ENCODE measurements at places on chromosomes 3 and 15.

DNA sequence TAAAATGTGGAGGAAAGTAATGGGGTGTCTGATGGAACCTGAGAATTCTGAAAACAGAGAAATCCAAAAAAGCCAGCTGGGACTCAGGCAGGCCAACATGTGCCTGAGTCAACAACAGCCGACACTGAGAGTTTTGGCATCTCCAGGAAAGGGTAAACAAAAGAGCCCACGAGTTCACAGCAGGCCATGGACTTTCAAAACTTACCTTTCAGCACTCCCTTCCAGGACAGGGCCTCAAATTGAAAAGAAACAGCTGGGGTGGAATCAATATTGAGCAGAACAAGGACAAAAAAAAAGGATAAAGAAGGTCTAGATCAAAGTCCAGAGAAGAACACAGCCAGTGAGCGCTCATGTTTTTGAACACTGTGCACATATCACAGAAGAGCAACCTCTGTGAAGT is 735.4 kb upstream of the GRM7 start:
- DNase-seq: no peak

- DNase-seq: no peak
These were observed 39.0 kb downstream of the TTC23 start for GRCh38 chr15:99210334-99210733.

DNA sequence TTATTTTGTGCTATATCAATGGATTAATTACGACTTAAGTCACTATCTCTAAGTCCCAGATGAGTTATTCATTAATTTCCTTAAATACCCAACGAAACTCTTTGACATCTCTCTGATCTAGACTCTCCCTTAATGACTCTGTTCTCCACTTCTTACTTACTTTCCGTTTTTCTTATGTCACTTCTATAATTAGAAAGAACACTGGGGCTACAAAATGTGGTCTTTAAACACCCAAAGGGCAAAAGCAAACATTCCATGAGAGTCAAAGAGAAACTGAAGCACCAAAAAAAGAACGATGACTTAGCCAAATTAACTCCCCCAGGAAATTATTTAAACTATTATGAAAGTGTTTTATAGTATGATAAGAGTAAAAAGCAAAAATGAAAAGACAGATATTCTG is 166.4 kb upstream of the UBE2E2 start:
- no peak for DNase-seq

- DNase-seq: no peak
These were observed at the start of gene LRRFIP2 for GRCh38 chr3:37174532-37175126. LRRFIP2 (minus strand) TSS chr3:37174582; CDS start chr3:37148983, 25,599 bp downstream.

DNA sequence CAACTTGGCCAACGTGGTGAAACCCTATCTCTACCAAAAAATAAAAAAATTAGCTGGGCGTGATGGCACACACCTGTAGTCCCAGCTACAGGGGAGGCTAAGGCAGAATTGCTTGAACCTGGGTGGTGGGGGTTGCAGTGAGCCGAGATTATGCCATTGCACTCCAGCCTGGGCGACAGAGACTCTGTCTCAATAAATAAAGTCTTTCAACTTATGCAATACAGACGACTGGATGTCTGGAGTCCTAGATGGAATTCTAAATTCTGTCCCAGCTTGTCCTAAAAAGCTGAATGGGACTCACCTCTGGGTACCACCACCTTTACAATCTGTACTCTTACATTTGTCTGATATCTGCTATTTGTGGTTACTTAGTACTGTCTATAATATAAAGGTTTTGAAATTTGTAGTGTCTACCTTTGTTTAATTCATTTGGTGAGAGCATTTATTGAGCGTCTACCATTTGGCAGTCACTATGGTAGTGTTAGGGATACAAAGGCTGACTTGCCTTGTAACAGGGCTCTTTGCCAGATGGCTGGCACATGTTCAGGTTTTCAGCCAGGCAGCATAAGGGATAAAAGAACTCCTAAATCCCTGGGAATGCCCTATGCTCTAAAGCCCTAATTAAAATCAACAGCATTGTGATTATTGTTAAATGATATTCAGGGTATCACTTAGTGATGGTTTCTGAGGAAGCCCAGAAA is 7.2 kb upstream of the ZNF609 start:
- DNase-seq: no peak

DNA sequence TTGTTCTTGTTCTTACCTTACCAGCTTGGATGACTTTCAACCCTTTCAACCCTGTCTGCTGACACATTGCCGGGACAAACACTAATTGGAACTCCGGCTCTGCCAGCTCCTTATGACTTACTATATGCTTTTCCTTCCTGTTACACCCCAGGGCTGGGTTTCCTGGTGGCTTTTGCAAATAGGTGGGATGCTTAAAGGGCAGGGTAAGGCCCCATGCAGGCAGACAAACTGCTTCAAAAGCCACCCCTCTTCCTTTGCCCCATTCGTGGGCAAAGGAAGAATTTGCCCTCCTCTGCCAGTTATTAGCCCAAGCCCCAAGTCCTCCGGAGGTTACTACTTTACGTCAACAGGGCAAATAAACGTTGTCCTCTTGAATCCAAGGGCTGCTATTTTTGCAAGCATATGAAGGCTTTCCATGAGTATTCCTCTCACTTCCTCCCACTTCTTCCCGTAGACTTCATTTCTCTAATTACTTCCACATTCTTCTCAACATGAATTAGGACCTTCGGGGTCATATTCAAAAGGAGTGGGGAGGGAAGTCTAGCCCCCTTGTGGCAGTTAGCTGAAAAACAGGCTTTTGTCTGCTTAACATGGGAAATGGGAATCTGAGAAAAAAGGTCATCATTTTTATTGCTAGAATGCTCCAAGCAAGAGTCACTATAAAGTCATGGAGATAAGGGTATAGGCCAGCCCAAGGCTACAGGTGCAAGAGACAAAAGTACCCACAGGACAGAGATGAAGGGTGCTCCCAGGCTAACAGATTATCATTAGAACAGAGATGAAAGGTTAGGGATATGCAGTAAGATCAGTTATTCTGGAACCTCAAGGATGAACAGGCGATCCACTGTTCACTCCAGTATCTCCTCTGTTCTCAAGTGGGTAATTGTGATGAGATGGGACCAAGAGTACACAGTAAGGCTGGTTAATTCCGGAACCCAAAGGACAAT is 56.3 kb upstream of the FSTL1 start:
- DNase-seq: no peak

DNA sequence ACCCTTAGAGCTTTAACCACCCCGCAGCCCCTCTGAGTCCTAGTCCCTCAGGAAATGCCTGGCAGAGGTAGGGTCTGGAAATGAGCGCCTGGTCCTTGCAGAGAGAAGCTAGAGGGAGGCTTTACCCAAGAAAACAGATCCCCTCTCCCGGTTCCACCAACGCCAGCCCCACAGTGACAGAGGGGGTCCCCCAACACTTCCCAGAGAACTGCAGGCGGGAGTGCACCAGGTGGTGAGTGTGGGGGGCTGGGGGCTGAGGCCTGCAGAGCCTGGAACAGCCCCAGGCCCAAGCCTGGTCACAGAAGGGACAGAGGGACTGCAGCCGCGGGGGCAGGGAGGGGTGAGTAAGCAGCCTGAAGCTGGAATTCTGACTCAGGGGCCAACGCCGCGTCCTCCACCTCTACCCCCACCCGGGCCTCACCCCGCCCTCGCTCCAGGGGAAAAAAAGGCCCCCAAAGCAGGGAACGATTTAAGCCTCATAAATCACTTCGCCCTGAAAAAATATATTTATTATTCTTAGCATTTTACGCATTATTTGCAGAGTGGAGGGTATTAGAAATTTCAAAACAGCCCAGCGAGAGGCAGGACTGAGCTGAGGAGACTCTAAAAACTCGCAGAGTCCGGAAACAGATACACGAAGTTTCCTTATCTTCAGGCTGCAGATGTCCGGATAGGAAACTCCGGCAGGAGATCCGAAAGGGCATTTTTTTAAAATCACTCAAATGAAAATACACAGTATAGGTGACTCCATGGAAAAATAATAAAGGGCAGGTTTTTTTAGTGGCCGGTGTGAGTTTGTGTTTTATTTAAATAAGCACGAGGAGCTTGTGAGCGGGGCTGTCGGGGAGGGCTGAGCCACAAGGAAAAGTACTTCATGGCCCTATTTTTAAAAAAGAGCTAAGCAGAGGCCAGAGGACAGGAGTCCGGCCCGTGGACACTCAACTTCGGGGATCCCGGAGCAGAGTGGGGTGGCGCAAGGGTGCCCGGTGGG is 10.0 kb downstream of the GATA2 start:
- peak; percentile 89 for DNase-seq

DNA sequence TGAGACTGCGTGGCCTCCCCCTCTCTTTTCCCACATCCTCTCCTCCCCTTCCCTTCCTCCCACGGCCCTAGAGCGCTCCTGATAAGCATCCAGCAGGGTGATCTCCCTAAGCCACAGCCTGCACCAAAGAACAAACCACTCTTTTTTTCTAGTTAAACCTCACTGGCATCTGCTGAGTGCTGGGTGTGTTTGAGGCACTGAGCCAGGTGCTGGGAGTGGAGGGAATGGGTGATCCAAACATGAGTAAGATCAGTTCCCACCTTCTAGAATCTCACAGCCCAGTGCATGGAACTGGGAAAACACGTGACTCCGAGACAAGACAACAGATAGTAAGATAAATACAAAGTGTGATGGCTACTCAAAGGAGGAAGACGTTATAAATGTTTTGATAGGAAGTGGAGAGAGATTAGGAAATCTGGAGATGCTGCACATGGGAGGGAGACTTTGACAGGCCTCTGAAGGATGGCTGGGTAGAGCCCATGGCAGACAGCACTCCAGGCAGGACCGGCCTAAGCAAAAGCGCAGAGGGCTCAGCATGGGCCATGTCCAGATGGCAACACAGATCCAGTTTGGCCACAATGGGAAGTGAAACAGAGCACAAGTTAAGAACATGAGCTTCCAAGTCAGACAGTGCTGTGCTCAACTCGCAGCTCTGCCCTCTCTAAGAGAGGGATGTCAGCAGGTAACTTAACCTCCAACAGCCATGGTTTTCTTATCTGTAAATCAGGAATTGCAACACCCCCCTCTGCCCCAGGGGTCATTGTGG is 55.6 kb downstream of the CCR3 start:
- DNase-seq: no peak

DNA sequence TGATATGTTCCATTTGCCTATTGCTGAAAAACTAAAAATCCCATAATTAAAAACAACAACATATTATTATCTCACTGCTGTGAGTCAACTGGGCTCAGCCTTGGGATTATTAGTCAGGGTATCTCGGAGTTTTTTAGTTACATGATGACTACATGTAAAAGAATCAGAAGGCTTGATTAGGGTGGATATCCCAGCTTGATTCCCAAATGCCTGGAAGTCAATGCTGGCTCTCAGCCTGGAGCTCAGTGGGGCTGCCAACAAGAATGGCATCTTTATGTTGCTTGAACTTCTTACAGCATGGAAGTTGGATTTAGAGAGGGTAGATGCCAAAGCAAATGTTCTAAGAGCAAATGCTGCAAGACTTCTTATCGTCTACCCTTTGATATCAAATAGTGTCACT is 278.5 kb downstream of the PLOD2 start:
- no peak for DNase-seq

GRCh38 chr3:52366527-52366926 is 50.4 kb downstream of the DNAH1 start:
- no peak for DNase-seq

DNA sequence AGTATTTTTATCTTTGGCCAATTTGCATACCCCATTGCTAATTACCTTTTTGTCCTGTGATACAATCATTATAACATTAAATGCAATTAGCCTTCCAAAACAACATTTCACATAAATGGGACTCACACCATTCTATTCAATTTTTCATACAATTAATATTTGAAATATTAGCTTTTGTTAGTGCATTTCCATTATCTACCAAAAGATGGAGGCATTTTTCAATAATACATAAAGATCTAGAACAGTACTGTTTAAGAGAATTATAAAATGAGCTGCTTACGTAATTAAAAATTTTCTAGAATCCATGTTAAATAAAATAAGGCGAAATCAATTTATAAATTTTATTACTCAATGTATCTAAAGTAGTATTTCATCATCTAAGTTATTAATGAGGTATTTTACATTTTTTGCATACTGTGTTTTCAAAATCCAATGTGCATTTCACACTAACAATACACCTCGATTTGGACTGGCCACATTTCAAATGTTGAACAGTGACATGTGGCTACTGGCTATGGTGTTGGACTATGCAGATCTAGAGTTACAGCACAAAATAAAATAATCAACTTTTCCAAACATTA is 74.3 kb downstream of the TJP1 start:
- no peak for DNase-seq

DNA sequence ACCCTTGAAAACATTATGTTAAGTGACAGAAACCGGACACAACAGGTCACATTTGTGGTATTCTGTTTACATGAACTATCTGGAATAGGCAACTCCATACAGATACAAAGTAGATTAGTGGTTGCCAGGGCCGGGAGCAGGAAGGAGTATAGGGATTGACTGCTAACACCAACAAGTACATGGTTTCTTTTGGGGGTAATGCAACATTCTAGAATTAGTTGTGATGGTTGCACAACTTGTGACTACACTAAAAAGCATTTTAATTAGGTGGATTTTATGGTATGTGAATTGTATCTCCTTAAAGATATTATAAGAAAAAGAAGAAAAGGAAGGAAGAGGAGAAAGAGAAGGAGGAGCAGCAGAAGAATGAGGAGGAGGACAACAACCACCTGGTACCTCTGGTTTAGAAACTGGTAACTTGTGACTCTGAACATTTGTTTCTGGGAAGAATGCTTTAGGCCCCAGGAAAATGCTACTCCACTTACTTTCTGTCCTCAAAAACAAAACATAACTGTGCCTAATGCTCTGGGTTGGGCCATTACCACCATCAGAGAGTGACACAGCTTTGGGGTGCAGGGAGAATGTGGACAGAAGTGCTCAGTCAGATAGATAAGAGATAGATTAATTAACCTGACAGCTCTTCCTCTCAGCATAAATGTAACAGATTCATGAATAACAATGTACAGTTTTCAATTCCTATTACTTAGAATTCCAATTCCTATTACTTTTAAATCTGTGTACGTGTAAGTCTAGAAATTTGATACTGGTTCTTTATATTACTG is 20.3 kb downstream of the SETMAR start:
- DNase-seq: no peak

- no peak for DNase-seq
These were observed 31.9 kb downstream of the NBEAL2 start for GRCh38 chr3:47011371-47011770.

- no peak for DNase-seq
These were observed 142.4 kb downstream of the ANXA2 start for GRCh38 chr15:60255390-60255789.
